ENCODE measurements at places on chromosomes 7 and 10.

DNA sequence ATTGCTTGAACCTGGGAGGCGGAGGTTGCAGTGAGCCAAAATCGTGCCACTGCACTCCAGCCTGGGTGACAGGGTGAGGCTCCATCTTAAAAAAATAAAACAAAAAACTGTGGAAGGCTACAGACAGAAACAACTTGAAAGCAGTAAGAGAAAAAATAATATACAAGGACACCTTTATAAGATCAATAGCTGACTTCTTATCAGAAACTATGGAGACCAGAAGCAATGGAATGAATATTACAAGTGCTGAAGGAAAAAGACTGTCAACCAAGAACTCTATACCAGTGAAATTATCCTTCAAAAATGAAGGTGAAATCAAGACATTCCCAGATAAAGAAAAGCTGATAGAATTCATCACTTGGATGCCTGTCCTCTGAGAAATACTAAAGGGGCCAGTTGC lies 49.0 kb downstream of the RBAK start:
- no peaks in the 10 kb centered on the region for H3K4me1 ChIP-seq
- DNase-seq, result no peak
- H3K27me3 ChIP-seq, result peaks cover 1% of the 10 kb centered on the region
- H3K27ac ChIP-seq, result no peak overlapping the region
- H3K36me3 ChIP-seq, result peaks cover 2% of the 10 kb centered on the region

DNA sequence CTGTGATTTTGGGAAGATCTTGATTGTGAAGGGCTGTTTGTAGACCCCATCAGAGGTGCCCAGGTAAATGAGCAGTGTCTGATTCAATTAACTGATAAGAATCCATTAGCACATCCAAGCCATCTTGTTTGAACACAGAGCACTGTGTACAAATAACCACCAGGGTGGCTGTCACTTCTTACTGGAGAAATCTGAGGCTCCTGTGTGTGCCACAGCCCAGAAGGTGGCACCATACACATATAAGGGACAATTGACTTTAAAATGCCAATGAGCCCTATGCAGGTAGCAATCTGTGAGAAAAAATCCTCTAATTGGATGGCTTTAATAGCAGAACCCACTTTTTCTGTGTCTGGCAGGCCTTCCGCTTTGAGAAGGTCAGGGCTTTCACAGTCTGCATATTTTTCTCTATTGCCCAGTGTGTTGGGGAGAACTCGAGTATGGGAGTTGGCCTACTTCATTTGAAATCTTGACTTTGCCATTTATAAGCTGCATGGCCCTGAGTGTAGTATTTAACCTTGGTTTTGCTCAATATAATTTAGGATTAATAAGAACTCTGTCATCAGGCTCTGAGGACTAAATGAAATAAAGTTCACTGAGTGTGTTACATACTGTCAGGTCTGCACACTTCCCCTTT lies 517.4 kb downstream of the CCSER2 start:
- H3K36me3 ChIP-seq, result no peaks in the 10 kb centered on the region
- H3K27me3 ChIP-seq, result no peaks in the 10 kb centered on the region
- H3K4me3 ChIP-seq, result no peak overlapping the region
- DNase-seq, result no peak
- peaks cover 6% of the 10 kb centered on the region for H3K4me1 ChIP-seq

- no peak for DNase-seq
- H3K27me3 ChIP-seq, result no peaks in the 10 kb centered on the region
- no peak overlapping the region for H3K4me3 ChIP-seq
- H3K36me3 ChIP-seq, result peaks cover 56% of the 10 kb centered on the region
- H3K4me1 ChIP-seq, result no peaks in the 10 kb centered on the region
- H3K27ac ChIP-seq, result no peak overlapping the region
These were observed 158.7 kb downstream of the TNS3 start for GRCh38 chr7:47423196-47423595.

DNA sequence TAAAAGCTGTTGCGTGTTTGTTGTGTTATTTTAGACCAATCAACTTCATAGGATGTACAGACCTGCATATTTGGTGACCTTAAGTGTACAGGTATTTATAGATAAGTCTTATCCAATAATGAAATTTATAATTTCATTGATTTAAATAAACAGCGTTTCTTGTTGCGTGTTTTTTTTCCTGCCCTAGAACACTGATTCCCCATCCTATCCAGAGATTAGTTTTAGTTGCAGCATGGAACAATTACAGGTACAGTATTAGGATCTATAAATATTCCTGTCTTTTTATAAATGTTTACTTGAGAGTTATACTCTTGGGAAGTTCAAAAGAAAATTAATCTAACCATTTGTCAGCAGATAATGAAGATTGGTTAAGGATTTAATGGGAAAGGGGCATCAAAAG lies 2.1 kb upstream of the BMI1 start:
- H3K27ac ChIP-seq, result no peak overlapping the region
- H3K36me3 ChIP-seq, result no peaks in the 10 kb centered on the region
- H3K4me3 ChIP-seq, result no peak overlapping the region
- DNase-seq, result no peak
- peaks cover 62% of the 10 kb centered on the region for H3K27me3 ChIP-seq
- peaks cover 32% of the 10 kb centered on the region for H3K4me1 ChIP-seq

- H3K36me3 ChIP-seq, result no peaks in the 10 kb centered on the region
- no peak overlapping the region for H3K27ac ChIP-seq
- H3K4me3 ChIP-seq, result no peak overlapping the region
- H3K27me3 ChIP-seq, result no peaks in the 10 kb centered on the region
These were observed 60.4 kb downstream of the MEOX2 start for GRCh38 chr7:15626041-15626440.
